ENCODE measurements at places on chromosomes 6 and 20. TPM values are rescaled to one million over a fixed set of nuclear protein-coding genes. Genes with fewer than 3 reads are reported as not detected.

Gene RNF144B
- 0.73 TPM for total RNA-seq

Gene PTCHD4
- total RNA-seq: not detected

Gene ESR1
- total RNA-seq: 0.47 TPM

Gene ADGRB3
- total RNA-seq: not detected

Gene STMND1
- total RNA-seq: not detected

DNA sequence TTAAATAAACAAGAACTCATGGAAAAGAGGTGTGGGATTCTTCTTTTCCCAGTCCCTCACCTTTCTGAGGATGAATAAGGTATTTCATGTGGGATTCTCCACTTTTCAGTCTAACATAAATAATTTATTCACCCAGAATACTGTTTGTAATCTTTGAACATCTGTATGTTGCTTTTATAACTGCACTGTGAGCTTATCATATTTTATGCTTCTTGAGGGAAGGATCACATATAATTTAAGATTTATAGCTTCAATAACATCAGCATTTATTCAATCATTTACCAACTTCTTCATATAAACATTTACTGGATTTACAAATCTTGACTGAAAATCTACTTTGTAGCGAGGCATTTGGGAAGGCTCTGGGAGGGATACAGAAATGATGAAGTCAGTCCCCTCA, 154.2 kb upstream of the KCNK16 start:
- no peak for DNase-seq

GRCh38 chr20:38062890-38063289, 29.3 kb downstream of the RPRD1B start:
- no peak for DNase-seq

DNA sequence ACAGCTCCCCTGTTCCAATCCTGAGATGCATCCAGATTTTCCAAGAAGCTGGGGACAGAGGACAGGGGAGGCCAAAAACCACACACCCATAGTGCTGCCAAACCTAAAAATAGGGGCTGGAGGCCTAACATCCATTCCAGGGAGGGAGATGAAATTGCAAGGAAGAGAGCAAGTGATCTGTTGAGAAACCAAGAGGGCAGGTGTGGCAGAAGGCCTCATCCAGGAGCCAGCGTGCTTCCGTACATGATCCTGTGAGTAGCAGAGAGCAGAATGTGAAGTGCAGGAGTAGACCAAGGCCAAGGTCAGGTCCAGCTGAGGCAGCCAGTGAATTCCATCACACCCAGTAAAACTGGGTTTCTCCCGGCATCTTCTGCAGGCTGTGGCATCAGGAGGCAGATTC, 167.7 kb upstream of the RIN2 start:
- no peak for DNase-seq
